Urinary bladder (tissue), 4 donors: ENCODE measurements at places on chromosomes 2 and 18. TPM values are rescaled to one million over a fixed set of nuclear protein-coding genes. Genes with fewer than 3 reads are reported as not detected.

The SCN7A gene
- total RNA-seq, result 133 TPM

DNA sequence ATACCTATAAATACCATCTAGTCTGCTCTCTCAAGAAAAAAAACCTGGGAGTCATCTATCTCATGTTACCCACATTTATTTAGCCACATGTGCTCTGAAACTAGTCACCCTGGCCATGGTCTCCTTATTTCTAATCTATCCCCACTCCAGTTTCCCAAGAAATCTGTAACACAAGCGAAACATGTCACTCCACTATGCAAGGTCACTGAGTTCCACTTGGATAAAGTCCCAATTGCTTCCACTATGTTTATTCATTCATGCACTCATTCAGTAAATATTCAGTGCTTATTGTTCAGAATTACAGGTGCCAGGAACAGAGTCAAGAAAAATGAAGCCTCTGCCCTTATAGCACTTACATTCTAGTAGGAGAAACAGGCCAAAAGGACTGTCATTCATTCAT, 369.4 kb upstream of the CYRIA start:
- DNase-seq, result no peak

DNA sequence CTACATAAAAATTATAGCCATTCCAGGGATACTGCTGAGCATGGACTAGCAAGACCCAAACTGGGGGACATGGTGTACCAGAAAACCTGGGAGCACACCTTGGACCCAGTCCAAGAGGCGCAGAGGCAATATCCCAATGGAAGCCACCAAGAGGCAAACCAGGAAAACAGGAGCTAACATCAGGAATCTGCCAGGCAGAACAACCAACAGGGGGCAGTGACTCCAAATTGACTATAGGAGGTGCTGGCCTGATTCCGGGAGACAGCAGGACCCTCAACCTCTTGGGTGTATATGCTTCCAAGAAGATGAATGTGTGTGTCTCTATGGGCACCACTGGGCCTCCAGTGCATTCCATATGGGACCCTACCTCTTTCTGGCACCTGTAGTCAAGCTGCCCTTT, 172.7 kb upstream of the ARL4C start:
- no peak for DNase-seq

The METAP1D gene
- 29.4 TPM for total RNA-seq

The OTOF gene
- 0.32 TPM for total RNA-seq

GRCh38 chr2:187873132-187873531, 318.9 kb upstream of the TFPI start:
- no peak for DNase-seq

- DNase-seq, result no peak
Measured at GRCh38 chr2:41970988-41971660, 76.7 kb upstream of the PKDCC start.

- DNase-seq, result no peak
Measured at GRCh38 chr2:85216927-85217326, 83.7 kb downstream of the TCF7L1 start.

DNA sequence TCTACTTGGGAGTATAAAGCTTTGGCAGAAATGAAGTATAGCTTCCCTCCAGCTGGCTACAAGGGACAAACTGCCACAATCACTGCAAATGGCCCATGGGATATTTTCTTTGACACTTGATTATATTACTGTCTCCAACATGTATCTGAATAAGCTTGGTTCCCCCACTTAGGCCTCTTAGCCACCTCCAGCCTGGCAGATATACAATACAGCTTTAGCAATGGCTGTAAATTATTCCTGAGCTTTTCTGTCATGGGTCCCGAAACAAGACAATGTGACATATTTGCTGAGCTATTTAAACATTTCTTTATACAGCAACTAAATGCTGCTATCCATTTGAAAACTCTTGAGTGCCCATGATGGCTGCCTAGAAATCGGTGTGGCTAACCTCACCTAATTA, 406.2 kb downstream of the SUCLG1 start:
- no peak for DNase-seq

The PGAP1 gene
- 72.5 TPM for total RNA-seq

The ANKRD30BL gene
- total RNA-seq, result 0.26 TPM

The SMIM21 gene
- not detected for total RNA-seq

The DPP4 gene
- total RNA-seq, result 44.1 TPM

GRCh38 chr2:136257893-136258292, 139.9 kb upstream of the CXCR4 start:
- no peak for DNase-seq

DNA sequence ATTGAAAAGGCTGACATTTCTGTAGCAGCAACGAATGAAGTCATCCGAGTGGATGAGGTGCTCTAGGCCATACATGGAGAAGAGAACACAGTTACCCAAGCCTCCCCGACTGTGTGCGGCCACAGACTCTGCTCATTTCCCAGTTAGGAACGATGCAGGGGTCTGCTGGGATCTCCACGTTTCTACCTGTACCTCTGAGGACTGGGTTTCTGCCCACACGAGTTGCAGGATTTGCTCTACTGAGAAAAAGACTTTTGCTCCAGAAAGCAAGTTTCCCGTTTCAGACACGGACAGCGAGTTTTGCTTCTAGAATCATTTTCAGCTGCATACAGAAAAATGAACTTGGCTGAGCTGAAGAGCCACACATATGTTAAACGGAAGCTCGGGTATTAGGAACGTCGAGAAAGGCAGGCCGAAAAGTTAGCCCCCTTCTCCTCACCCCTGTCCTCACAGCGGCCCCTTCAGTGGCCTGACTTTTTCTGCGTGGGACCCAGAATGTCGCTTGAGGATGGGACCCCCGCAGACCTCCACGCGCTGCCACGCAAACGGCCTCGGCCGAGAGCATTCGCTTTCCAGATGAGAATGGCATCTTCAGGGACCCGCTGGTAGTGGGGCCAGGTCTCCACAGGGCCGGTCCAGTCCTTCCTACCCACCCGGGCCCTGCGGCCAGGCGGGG, 582 bp upstream of the RAB31 start:
- no peak for DNase-seq

- no peak for DNase-seq
Measured at GRCh38 chr18:62571037-62571436, 48.2 kb downstream of the ZCCHC2 start.

GRCh38 chr18:31232775-31233424, 70.2 kb upstream of the DSC1 start:
- DNase-seq, result no peak

The MTCL1 gene
- total RNA-seq, result 24.2 TPM

DNA sequence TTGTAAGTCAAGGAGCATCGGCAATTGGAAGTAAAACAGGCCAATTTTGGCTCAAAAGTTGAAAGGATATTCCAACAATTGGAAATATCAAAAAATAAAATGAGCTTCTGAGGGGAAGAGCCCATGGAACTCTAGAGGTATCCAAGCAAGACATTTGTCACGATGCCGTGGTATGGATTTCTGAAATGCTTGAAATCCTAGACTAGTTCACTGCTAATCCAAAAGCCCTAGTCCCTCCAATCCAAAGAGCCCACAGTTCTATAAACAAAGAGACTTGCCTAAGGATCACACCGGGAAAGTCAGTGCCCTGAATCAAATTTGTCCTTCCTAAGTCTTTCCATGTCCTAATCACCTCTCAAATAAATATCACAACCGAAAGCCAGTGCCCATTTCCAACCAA, 85.1 kb downstream of the CLHC1 start:
- no peak for DNase-seq

- DNase-seq, result no peak
Measured at GRCh38 chr2:68418419-68418818, 48.7 kb downstream of the FBXO48 start.

The NPHP1 gene
- 10.8 TPM for total RNA-seq

DNA sequence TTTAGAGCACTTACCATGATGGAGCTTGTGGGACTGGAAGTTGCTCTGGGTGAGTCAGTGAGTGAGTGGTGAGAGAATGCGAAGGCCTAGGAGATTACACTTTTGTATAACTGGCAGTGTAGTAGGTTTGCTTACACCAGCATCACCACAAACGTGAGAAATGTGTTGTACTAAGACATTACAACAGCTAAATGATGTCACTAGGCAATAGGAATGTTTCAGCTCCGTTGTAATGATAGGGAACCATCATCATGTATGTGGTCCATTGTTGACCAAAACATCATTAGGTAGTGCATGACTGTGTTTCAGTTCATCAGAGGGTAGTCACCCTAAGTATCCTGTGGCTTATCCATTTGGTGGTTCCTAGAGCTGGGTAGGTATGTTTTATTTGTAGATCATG, 11.9 kb downstream of the ZNF407 start:
- DNase-seq, result no peak

- no peak for DNase-seq
Measured at GRCh38 chr2:227627769-227628168, 10.5 kb downstream of the SCYGR4 start.

DNA sequence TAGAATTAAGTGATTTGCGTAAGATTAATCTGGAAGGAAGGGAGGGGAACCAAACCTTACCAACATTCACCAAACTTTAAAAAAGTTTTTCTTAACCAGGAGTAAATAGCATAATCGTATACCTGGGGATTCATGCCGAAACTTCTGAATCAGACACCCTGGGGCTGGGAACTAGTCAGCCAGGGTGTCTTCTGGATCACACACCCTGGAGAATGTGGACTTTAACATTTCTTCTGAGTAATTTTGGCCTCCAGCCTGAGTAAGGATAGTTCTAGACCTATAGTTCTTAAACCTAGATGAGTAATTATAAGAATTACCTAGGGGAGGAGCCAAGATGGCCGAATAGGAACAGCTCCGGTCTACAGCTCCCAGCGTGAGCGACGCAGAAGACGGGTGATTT, 44.1 kb upstream of the MEIS1 start:
- DNase-seq, result no peak

The MAP3K2 gene
- total RNA-seq, result 61.3 TPM

- no peak for DNase-seq
Measured at GRCh38 chr2:31287654-31288053, 53.7 kb downstream of the EHD3 start.

- no peak for DNase-seq
Measured at GRCh38 chr2:175903384-175903936, 98.6 kb downstream of the LNPK start.

DNA sequence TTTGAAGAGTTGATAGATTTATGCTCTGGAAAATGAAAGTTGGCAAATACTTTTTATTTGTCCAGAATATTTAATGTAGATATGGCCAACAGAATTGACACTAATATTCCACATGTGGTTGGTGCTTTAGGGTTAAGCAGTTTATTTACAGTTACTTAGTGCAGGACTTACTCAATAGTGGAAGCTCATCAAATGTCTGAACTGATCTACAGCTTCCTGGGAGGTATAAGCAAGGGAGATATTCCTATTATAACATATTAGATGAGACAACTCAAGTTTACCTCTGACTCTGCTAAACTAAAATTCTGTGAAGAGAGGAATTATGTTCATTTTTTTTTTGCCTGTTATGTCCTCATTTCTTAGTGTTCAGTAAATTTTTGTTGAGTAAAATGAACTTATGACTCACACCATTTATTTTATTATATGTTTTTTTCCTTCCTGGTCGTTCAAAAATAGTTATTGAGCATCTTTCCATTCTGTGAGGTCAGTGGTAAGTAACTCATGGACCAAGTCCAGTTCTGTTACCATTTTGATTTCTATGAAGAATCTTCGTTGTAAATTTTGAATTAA, 13.6 kb downstream of the ABI2 start:
- no peak for DNase-seq

DNA sequence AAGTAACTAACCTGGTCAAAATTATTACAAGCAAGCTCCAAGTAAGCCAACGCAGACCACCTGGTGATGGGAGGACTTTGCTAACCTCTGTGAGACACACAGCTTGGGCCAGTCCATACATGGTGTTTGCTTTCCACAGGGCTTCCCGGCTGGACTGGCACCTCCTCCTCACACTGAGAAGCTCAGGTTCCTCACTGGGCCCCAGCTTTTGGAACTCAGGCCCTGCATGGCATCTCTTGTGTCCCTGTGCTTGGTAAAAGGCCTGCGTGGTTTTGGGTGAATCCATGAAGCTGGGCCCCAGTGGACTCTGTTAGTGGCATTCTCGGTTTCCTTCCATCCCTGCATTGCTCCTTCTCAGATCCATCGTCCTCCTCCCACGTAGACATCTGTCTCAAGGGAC, 123.4 kb downstream of the VAPA start:
- DNase-seq, result no peak

GRCh38 chr2:158998551-158999248, 30.3 kb downstream of the TANC1 start:
- no peak for DNase-seq

GRCh38 chr2:166057370-166058164, 70.3 kb downstream of the SCN1A start:
- DNase-seq, result no peak

- DNase-seq, result no peak
Measured at GRCh38 chr2:71746946-71747501, 293.7 kb downstream of the DYSF start.

GRCh38 chr2:202149155-202149762, 76.2 kb downstream of the KIAA2012 start:
- no peak for DNase-seq

DNA sequence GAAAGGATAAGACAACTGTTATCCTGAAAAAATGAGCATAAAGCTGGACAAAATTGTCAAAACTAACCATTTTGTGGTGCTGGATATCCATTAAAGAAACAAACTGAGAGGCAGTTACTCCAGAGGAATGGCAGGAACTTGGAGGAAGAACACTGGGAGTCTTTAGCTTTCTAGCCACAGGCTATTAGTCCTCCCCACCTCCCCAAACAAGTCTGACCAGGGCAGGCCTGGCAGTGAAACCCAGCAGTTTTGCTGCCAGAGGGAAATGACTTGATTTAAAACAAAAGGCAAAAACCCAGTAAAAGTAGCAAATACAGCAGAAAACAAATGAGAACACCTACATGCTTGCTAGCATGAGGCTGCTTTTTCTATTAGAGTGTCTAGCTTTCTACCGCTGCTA, 34.9 kb downstream of the OSBPL1A start:
- DNase-seq, result no peak

- DNase-seq, result no peak
Measured at GRCh38 chr2:38217401-38218188, 141.6 kb upstream of the CYP1B1 start.

The ALPG gene
- total RNA-seq, result not detected

The SKA1 gene
- 11.5 TPM for total RNA-seq

DNA sequence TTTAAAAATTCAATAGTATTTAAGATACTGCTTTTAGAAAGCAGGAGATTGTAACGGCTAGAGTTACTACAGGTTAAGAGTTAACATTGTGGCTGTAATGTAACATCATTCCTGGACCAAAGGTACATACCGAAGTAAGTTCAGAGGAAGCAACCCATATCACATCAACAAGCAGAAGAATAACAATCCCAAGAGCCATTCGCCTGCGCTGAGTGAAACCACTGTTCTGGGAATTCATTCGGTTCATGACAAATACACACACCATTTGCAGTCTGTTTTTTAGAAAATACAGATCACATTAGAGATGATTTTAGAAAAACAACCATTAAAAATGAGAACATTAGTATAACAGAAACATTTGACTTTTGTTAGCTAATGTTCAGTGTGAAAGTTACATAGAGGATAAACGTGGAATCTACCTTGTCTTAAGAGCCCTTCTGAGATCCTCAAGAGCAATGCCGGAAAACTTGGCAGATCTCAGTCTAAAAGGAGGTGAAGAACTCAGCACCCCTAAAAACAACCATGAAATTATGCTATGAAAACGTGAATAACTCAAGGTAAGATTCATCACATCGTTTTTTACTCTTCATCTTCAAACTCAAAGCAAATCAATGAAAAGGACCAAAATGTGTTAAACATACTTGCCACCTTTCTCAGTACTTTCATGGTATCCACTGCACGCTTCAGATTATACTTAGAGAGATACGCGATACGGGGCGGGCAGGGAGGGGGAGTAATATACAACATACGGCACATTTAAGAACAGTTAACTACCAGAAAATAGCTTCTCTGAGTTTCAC, 1.2 kb downstream of the SLC35F5 start:
- DNase-seq, result no peak
